ENCODE measurements at places on chromosomes 6 and 20. TPM values are rescaled to one million over a fixed set of nuclear protein-coding genes. Genes with fewer than 3 reads are reported as not detected.

The HLA-G gene
- total RNA-seq: 0.62 TPM

The C6orf141 gene
- total RNA-seq: 0.15 TPM

The CST4 gene
- total RNA-seq: not detected

The KHDC1L gene
- not detected for total RNA-seq

The GDAP1L1 gene
- total RNA-seq: not detected

The ZBTB46 gene
- total RNA-seq: 15.2 TPM

The SLC17A9 gene
- 0.28 TPM for total RNA-seq

The VGLL2 gene
- total RNA-seq: not detected

The TINAG gene
- total RNA-seq: not detected

The PREX1 gene
- total RNA-seq: 20.0 TPM

The SLC35D3 gene
- total RNA-seq: not detected

The CALHM4 gene
- total RNA-seq: not detected

The LAMA4 gene
- 11.9 TPM for total RNA-seq

The DHX35 gene
- total RNA-seq: 12.2 TPM

- DNase-seq: no peak
Observed at GRCh38 chr6:104332364-104332763, 527.4 kb downstream of the HACE1 start.

DNA sequence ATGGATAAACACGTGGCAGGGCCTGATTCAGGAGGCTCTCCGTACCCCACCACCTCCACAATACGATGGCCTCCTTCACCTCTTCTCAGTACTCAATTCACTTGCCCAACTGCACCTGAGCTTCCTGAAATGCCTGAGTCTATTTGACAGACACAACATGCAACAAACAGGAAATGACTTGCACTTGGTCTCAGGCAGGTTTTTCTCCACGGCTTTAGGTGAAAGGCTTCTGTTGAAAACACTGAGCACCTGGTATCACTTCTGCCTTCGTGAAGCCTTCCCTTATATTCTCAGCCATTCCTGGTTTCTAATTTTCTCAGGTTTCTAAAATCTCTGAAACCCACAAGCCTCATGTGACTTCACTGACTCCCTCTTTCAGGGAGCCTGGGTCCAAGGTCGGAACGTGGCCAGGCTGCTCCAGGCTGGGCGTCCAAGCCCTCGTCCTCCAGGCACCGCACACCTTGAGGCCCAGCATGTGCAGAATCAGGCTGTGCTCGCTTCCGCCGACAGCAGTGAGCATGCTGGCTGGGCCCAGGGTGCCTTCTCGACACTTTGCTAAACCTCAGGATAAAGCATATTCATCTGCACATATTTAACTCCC lies 34.7 kb downstream of the TAF4 start:
- no peak for DNase-seq

DNA sequence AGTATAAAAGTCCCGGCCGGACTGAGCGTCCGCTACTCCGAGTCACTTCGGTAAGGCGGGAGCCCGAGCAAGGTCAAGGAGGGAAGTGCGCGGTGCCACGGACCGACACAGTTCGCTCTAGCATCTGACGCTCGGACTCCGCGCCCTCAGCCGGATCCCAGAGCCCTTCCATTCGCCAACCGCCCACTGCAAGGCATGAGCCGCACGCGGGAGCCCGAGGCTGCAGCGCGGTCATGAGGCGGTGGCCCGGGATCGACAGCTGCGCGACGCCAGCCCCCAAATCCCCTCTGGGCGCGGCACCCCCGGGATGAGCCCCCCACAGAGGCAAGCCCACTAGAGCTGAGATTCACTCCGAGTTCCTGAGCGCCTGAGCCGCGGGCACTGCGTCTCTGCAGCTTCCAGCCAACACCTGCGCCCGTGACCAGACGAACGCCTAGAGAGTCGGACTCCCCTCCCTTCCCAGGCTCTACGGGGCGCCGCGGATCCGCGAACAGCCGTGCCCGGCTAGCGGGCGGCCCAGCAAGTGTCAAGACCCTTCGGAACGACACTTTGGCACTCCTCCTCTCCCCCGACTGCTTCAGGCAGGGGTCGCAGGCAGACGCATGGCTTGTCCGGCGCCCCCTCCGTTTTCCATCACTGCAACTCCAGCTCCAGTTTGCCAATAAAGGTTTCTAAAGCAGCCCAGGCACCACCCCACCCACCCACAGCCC lies 725 bp upstream of the ISM1 start:
- DNase-seq: no peak

GRCh38 chr20:59652381-59652780 lies 48.0 kb downstream of the PHACTR3 start:
- DNase-seq: no peak

- no peak for DNase-seq
Observed at GRCh38 chr6:2705256-2705655, 45.5 kb downstream of the MYLK4 start.

- DNase-seq: no peak
Observed at GRCh38 chr20:62557999-62558408, 82.2 kb upstream of the GATA5 start.

GRCh38 chr20:50918403-50918802 lies 12.8 kb downstream of the ADNP start:
- no peak for DNase-seq

- no peak for DNase-seq
Observed at GRCh38 chr20:22471156-22471836, 113.1 kb downstream of the FOXA2 start.

GRCh38 chr20:25699914-25700313 lies 3.3 kb upstream of the ZNF337 start:
- DNase-seq: no peak

GRCh38 chr6:56714982-56715456 lies 72.3 kb upstream of the DST start:
- DNase-seq: no peak

- DNase-seq: no peak
Observed at GRCh38 chr20:2845607-2846006, 5.1 kb downstream of the VPS16 start.

DNA sequence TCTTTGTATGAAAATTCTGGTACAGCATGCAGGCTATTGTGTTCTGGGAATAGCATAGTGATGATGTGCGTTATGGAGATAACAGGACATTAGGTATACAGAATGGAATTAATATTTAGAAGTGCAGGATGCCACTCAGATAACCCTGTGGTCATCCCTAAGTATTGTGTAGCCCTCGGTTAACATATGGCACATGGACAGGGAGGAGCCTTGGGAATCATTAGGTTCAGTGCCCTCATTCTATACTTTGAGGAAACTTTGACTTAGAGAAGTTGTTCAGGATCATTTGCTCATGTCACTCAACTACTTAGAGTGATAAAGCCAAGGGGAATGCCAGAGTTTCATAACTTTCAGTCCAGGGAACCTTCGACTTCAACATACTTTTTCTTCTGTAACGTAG lies 185.9 kb downstream of the UST start:
- DNase-seq: no peak

GRCh38 chr6:56766806-56767178 lies 124.1 kb upstream of the DST start:
- DNase-seq: no peak

DNA sequence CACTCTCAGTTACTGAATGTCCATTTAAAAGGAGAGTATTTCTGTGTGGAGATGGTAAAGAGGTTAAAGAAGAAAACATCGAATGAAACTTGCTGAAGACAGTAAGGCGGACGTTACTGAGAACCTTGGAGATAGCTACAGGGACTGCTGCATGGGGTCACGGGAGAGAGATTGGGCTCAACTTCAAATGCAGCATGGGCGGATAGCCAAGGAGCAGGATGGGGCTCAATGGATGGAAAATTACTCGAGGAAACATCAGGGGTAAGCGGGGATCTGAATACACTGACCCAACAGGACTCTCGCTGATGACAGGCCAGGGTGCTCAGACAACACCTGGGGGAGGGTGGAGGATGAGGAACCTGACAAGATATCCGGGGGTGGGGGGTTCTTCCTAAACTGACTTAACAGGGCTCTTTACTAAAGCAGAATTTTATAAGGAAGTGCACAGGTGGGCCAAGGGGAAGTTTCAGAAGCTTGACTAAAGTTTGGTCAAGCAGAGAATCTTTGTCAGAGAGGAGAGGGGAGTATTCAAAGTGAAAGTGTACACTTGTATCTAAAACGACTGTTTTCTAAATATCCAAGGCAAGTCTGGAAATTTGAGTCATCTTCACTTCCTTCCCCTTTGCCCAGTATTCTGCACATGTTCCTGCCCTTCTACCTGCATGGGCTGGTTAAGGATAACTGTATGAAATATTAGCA lies 22.8 kb downstream of the ECT2L start:
- DNase-seq: no peak

DNA sequence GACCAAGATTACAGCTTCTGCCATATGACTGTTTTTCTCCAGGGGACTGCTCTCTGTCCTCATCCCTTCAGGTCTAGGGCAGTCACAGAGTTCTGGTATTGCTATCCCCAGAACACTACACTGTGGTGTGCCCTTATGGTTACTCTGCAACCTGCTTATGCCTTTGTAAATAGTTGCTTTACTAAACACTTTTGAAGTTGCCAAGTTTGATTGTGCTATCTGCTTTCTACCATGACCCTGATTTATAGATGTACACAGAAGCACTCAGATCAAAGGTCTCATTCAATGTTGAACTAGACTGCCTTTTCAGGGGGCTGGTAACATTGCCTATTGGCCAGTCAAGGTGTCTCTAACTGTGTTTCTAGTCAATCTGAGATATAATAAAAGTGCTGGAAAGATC lies 794.7 kb downstream of the DHX35 start:
- DNase-seq: no peak

- no peak for DNase-seq
Observed at GRCh38 chr6:121760191-121760590, 324.7 kb downstream of the GJA1 start.

DNA sequence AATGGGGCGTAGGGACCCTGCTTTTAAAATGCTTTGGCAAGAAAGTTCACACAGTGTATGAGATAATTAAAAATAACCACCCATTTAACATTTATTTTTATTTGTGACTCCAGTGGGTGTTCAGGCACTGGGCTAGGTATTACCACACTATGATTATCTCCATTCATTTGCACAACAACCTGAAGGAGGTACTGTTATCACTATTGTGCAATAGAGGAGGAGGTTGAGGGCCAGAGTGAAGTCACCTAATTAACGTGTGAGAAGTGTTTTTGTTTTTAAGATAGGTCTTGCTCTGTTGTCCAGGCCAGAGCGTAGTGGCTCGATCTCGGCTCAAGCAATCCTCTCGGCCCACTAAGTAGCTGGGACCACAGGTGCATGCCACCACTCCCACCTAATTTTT lies 29.2 kb downstream of the MAK start:
- no peak for DNase-seq

GRCh38 chr6:55601120-55601519 lies 22.1 kb upstream of the HMGCLL1 start:
- DNase-seq: no peak

GRCh38 chr6:34093854-34094430 lies 51.9 kb downstream of the GRM4 start:
- DNase-seq: no peak

- DNase-seq: no peak
Observed at GRCh38 chr6:707576-708236, 14.8 kb upstream of the EXOC2 start.

GRCh38 chr20:3045816-3046676 lies at the start of gene MRPS26:
Gene MRPS26 (plus strand): TSS chr20:3046052. CDS start chr20:3046069, 17 bp downstream.
- no peak for DNase-seq

GRCh38 chr6:5398530-5398929 lies 137.2 kb downstream of the FARS2 start:
- peak; percentile 20 for DNase-seq

DNA sequence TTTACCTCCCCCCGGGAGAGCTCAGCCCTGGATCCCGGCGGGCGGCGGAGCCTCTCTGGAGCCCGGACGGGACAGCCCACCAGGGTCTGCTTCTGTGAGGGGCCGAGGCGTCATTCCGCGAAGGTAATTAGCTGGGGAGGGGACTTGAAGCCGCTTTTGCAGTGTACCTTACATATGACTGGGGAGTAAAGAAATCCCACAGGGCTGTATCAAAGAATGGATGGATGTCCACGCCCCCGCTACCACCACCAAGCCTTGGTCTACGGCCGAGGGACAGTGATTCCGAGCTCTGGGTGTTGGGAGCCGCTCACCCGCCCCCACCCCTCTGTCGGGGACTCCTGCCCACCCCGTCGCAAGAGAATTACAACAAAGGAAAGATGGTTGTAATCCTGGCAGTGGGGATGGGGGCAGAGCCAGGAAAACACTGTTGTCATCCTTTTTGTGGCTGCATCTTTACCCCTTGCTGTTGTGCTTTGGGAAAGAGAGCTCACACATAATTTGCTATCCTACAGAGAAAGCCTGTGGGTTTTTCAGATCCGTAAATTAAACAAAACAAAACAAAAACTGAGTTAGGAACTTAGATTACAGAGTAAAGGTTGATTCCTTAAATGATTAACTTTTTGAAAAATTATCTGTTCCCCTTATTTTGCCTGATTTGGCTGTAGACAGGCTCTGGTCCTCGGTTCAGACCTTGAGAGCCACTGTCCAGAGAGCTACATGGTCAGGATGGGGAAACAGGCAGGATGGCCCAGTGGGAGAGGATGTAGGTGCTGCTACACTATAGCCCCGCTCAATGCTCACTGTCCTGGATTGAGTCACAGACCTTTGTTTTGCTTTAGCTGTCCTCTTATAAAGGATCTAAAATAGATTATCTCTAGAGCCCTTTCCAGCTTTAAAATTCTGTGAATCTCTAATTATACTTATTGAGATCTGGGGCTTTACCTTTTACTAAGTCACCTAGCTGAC lies 997 bp upstream of the FBXO30 start:
- DNase-seq: no peak

- DNase-seq: no peak
Observed at GRCh38 chr6:134634966-134635365, 314.9 kb downstream of the ALDH8A1 start.

- DNase-seq: no peak
Observed at GRCh38 chr20:50003253-50003656, 20.5 kb downstream of the SNAI1 start.

DNA sequence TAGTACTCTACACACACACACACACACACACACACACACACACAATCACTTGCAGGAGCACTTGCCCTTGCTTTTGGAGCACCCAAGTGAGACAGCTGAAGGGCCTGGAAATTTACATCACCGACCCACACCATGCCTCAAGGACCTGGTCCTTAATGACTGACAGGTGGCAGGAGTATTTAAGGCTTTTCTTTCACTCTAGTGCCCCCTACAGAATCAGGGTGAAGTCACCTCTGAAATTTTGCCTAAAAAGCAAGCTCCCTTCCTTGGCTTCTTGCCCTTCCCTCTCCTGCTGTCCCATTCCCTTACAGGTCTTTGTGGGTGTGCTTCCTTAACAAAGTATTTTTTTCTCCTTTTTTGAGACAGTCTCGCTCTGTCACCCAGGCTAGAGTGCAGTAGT lies 353.5 kb upstream of the IRAK1BP1 start:
- no peak for DNase-seq

- DNase-seq: no peak
Observed at GRCh38 chr20:57658833-57659516, 38.7 kb upstream of the ZBP1 start.

DNA sequence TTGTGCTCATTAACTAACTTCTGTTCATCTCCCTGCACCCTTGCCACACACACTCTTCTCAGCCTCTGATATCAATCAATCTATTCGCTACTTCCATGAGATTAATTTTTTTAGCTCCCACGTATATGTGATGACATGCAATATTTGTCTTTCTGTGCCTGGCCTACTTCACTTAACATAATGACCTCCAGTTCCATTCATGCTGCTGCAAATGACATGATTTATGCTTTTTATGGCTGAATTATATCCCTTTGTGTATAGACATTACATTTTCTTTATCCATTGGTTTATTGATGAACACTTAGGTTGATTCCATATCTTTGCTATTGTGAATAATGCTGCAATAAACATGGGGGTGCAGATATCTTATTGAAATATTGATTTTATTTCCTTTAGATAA lies 50.8 kb upstream of the SPTLC3 start:
- DNase-seq: no peak

GRCh38 chr6:46504242-46504641 lies 13.0 kb upstream of the RCAN2 start:
- DNase-seq: no peak

Data from Panc1 (cell line).